ENCODE measurements at places on chromosomes 5 and 9. TPM values are rescaled to one million over a fixed set of nuclear protein-coding genes. Genes with fewer than 3 reads are reported as not detected.

DNA sequence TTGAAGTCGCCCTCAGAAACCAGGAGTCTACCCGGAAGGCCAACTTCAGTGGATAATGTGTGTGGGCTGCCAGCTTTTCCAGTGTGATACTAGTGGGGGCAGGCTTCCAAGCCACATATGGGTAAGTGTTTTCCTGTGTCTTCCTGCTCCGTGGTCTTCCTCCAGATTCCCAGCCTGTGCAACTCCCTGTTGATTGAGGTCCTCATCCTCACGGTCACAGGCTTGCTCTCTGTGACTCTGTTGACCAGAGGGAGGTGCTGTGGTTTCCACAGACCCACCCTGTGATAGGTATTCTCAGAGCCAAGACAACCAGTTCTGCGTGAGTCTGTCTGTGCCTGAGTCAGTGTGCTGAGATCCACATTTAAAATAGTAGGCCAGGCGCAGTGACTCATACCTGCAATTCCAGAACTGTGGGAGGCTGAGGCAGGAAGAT, 388.0 kb upstream of the IRX2 start:
- DNase-seq, result no peak

DNA sequence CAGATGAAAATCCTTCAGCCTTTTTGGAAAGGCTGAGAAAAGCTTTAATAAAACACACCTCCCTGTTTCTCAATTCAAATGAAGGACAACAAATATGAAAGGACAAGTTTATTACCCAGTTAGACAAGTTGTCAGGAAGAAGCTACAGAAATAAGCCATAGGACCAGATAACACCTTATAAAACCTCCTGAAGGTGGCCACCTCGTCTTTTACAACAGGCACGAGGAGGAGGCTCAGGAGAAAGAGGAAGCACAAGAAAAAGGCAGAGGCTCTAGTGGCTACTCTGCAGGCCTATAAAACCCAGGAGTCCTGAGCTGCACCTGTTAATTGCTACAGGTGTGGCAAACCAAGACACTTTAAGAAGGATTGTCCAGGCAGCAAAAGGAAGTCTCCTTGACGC, 352.1 kb upstream of the CDH18 start:
- DNase-seq, result no peak

Gene PDE8B
- 0.18 TPM for polyA plus RNA-seq

Gene ZNF367
- polyA plus RNA-seq, result 1.7 TPM

Gene AJM1
- polyA plus RNA-seq, result 1.6 TPM
